ENCODE measurements at places on chromosomes 2 and 18.

DNA sequence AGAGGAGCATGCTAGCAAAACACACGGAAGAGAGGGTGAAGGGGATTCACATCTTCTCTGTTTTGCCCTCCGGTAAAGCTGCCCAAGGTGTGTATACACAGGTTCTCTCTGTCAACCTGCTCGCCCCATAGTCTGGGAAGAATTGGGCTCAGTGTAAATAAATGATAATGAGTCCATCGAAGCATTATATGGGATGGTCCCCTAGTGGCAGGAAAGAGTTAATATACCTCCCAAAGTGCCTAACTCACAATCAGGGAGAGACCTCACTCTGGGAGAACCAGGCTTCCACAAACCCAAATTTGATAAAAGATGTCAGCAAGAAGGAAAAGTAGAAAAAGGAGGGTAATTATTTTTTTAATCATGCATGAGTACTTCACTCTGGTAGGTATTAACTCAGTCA lies 262.2 kb upstream of the ZNF521 start:
- DNase-seq: no peak

DNA sequence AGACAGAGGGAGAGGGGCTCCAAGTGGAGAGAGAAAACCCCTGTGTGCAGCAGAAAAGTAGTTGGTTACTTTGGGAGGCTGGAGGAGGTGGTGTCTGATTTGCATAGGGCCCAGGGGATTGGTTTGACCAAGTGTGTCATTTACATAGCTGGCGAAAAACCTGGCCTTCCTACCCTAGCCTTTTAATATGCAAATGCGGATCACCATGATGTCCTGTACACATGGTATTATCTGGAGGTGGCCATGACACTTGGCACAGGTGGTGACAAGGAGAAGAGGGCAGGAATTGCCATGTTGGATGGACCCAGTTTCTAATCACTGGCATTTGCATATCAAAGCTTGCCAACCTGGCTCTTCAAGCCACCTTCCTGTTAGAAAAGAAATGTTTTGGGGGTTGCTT lies 120.8 kb upstream of the CHAC2 start:
- no peak for DNase-seq

- DNase-seq: no peak
Observed at GRCh38 chr2:168819050-168819715, 16.7 kb downstream of the NOSTRIN start.

- no peak for DNase-seq
Observed at GRCh38 chr2:127115471-127116199, 8.7 kb upstream of the BIN1 start.

GRCh38 chr2:166671801-166672200 lies 177.8 kb upstream of the SCN7A start:
- no peak for DNase-seq

DNA sequence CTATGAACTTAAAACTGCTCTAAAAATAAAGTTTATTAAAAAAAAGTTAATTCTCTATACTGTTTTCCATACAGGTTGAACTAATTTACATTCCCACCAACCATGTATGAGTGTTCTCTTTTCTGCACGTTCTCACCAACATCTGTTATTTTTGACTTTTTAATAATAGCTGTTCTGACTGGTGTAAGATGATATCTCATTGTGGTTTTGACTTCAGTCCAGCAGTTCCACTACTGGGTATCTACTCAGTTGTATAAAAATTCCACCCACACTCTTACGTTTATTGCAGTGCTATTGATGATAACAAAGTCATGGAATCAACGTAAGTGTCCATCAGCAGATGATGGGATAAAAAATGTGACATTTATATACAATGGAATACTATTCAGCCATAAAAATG lies 33.7 kb downstream of the SPAG16 start:
- DNase-seq: no peak

DNA sequence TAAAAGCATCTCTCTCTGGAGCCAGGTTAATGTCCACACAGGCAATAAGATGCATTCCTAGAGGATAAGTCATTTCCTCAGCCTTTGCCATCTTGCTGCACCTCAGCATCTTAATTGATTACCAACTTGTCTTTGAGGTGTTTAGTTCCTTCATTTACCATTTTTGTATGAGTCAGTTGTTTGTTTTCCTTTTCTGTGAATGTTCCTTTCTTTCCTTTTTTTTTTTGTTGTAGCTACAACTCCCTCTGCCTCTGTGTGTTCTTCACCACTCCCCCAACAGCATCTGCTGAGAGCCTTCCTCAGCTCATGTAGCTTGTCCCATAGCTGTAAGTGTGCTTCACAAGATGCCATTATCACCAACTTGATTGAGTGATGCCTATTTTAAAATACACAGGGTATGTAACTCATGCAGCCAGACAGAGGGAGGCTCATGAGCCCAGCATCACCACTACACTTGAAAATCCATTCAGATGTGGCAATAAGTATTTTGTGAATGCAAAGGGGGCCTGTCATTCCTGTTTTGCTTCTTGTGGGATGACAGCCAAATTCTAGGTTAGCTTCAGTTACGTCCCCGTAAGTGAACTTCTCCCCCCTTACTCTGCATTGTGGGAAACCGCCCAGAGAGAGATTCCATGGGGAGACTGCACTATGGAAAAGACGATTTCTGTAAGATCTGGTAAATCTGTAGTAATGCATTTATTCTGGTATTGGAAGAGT lies 315.9 kb upstream of the ZEB2 start:
- no peak for DNase-seq

GRCh38 chr2:12318427-12319057 lies 398.2 kb upstream of the TRIB2 start:
- DNase-seq: no peak

GRCh38 chr18:75154997-75155396 lies 53.9 kb downstream of the PTGR3 start:
- DNase-seq: no peak

GRCh38 chr2:126707191-126707590 lies 51.2 kb downstream of the GYPC start:
- DNase-seq: no peak

GRCh38 chr2:237120916-237121315 lies 35.2 kb downstream of the COPS8 start:
- no peak for DNase-seq

DNA sequence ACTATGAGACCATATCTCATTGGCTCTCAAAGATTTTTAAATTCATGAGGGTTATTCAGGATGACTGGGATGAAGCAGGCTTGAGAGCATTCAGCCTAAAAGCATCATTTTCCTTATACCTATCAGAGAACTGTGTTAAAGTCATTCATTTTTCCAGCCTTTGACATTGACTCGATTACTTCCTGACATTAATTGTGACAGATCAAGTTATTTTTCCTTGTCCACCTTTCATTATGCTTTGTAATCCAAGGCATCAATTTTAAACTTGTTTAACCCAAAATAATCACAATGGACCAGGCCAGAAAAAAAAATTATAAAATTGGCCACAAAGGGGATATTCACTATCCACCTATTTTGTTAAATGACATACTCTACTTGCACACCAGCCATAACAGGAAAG lies 1606.8 kb upstream of the PIK3C3 start:
- no peak for DNase-seq

DNA sequence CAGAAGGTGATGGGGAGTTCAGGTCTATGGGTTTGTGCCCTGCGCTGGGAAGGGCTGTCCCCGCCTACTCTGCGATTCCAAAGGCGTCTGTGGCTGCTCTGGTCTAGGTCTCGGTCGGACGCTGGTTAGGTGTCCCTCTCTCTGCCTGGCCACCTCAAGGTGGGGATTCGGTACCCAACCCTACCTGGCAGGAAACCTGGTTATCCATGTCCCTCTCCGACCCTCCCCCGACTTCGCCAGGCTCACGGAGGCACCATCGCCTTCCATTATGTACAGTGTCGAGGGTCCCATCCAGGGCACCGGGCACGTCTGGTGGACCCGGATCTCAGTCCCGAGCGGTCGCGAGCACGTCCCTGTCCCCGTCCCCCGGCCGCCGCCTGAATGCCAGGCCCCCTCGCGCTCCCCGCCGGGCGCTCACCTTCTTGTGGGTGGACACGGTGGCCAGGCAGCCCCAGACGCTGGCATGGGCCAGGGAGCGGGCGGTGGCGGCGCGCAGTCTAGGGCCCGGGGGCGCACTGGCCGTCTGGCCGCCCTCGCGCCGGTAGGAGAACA lies 628 bp downstream of the CREG2 start:
- no peak for DNase-seq

DNA sequence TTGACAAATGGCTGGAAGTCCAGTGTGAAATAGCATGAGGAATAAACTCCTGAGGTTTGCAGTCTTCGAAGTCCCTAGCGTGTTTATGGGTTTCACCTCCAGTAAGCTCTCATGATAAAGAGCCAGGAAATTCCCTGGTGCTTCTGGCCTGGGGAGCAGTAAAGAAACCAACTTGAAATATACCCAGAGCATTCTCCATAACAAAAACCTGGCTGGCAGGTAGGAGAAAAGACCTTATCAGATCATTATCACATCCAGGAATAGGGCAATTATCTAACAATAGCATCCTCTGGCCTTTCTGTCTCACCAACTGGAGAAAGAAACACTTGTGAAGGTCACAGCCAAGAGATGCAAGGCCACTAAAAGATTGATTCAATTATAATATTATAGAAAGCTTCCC lies 513.6 kb upstream of the LRRTM4 start:
- DNase-seq: no peak

GRCh38 chr2:242052421-242052820 lies 182.9 kb downstream of the RTP5 start:
- DNase-seq: no peak

DNA sequence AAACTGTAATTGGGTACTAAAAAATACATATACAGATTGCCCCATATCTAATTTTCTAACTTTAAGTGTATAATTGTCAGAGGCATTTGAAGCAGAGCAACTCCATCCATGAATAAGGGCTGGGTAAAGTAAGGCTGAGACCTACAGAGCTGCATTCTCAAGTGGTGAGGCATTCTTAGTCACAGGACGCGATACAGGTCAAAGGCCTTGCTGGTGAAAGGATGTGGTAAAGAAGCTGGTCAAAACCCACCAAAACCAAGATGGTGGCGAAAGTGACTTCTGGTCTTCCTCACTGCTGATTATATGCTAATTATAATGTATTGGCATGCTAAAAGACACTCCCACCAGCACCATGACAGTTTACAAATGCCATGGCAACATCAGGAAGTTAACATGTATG lies 50.0 kb downstream of the SLC8A1 start:
- no peak for DNase-seq

GRCh38 chr2:16726147-16726546 lies 60.5 kb upstream of the CYRIA start:
- DNase-seq: no peak

GRCh38 chr18:45678850-45679249 lies 45.1 kb upstream of the SLC14A1 start:
- no peak for DNase-seq

DNA sequence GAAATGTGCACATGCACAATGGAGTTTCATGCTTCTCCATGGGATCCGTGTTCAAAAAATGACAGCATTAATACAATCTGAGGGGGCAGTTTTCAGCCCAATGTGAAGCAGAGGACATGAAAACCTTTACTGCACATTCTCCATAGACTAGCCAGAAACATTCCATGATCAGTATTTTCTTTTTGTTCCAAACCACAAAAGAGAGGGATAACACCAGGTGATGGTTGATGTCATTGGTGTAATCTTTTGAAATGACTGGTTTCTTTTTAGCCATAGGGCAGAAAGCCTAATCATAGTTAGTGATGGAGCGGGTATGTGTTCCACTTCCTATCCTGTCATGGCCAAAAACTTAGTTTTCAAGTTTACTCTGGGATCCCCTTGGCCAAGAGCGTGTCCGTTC lies 1.8 kb upstream of the KYNU start:
- DNase-seq: no peak

DNA sequence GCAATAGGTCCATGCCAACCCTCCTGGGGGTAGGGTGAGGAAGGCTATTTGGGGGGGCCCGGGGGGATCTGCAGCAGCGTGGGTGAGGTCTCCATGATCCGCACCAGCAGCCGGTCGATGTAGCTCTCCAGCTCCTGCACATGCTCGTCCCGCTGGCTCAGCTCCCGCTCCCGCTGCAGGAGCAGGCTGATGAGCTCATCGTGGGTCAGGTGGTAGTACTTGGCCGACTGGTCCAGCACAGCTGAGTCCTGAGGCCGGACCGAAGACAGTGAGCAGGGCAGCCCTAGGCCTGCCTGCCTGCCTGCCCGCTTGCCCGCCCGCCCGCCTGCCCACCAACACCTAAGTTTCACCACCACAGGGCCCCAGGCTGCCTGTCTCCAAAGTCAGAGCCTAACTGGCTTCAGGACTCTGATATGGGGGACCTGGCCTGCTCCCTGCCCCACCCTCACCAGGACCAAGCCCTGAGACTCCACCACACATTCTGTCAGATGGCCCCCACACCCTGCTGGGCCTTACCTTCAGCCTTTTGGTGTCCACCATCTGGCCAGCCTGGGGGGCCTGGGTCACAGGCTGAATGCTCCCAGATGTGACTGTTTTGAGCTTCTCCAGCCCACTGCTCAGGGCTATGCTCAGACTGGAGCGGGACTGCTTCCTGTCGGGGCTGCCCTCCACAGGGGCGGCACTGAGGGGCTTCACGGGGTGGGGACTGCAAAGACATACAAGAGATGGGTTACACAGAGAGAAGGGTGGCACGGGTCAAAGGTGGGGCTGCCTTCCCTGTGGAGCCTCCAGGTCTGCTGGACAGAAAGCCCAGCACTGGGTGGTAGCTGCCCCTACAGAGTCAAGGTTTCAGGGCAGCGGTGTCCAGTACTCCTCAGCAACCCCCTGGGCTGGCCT lies 4.2 kb upstream of the SFXN5 start:
- peak; percentile 25 for DNase-seq

GRCh38 chr2:174171686-174172445 lies 76.5 kb downstream of the OLA1 start:
- no peak for DNase-seq

DNA sequence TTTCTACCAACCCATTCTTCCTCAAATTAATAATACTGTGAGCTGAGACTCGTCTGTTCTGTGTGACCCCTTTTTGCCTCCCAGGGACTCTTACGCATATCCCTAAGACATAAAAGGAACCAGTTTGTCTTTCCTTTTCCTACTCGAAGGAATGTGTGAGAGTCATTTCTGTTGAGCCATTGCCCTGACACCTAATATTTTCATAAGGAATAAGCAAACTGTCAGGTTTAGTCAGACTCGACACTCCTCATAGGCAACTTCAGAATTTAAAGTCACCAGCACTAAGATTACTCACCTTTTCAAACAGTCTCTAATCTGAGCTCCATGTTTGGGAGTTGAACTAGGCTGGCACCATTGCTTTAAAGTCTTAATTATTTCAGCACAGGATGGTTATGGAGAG lies 305.5 kb downstream of the IKZF2 start:
- DNase-seq: no peak

DNA sequence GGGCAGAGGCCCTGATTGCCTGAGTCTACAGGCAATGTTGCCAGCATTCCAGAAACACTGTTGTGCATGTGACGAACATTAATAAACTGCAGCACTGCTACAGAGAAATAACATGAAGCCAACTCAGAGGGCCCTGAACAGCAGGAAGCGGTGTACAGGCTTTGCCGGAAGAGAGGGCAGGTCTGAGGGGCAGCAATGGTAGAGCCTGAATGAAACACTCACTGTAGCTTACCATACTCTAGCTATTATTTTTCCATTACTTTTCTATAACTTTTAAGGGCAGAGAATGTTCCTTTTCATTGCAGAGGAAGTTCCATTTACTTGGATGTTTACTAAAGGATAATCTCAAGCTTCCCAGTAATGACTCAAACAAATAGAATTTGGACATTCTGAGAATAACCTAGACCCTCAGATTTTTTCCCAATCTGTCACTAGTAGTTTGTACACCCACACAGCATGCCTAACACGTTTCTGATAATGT lies 150.4 kb downstream of the MTX2 start:
- DNase-seq: no peak

Data from caudate nucleus (tissue), 63 donors.